ENCODE measurements at places on chromosomes 12 and 14.

DNA sequence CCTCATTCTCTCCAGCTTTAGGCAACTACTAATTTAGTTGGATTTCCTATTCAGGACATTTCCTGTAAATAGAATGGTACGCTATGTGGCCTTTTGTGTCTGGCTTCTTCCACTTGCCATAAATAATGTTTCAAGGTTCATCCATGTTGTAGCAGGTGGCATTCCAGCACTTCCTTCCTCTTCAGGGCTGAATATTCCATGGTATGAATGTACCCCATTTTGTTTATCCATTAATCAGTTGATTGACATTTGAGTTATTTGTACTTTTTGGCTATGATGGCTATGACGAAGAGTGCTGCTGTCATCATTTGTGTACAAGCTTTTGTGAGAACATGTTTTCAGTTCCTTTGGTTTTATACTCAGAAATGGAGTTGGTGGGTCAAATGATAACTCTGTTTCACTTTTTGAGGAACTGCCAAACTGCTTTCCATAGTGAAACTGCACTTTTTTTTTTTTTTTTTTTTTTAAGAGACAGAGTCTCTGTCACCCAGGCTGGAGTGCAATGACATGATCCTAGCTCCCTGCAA is 6.5 kb upstream of the CDK2AP1 start:
- DNase-seq: no peak

DNA sequence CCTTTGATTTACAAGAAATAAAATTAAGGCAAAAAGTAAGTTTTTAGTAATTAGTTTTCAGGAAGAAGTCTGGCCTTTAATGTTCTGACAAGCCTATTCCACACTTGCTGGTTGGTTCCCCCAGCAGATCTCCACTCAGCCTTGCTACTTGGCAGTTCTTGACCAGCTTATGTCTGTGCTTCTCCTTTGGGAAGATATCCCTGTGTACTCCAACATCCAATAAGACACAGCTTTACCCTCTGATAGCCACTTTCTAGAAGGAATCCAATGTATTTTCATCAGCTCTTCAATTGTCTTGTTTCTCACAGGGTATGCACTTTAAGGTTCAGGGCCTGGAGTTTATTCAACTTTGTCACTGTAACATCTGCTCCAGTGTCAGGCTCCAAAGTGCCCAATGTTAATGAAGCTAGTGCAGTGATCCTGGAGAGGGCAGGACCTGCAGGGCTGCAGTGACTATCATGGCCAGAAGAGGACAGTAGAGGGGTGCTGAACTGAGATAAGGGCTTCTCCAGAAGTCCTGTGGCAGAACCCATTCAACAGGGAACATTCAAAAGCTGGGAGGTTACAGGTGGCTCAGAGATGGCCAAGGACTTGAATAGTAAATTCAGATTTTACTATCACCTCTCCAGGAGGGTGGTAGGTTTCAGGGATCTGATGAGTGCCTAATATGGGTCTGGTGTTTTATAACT is 22.9 kb downstream of the JKAMP start:
- DNase-seq: peak; percentile 25

- no peak for DNase-seq
Observed at GRCh38 chr14:59325906-59326305, 137.4 kb downstream of the DAAM1 start.

DNA sequence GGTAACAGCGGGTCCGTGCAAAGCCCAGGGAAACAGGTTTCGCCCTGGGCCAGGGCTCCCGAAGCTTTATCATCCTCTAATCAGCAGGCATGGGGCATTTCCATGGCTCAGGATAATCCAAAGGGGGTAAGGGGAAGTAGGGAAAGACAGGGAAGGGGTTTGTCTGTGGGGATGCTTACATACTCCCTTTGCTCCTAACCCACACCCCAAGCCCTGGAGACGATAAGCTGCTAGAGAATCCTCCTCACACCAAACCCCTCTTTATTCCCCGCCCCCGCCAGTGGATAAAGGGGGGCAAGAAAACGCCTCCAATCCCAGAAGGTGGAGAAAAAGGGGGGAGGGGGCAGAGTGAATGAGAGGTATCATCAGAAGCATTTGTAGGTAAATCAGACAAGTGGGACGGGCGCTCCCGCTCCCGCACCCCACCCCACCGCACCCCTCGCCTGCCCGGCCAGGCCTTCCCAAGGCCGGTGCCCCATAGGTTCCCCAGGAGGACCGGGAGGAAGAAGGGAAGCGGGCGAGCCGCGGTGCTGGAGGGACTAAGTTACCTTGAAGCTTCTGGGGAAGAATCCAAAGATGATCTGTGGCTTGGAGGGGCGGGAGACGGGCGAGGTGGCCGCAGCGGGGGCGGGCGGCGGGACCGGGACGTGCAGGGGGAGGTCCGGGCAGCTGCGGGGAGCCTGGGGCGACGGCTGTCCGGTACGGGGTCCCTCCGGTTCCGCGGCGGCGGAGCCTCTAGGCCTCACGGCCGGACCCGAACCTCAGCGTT is 762 bp downstream of the PPP2R5E start:
- DNase-seq: peak; percentile 4
